ENCODE measurements at places on chromosomes 2 and 18.

- DNase-seq: no peak
Observed at GRCh38 chr2:54041135-54041534, 70.3 kb upstream of the PSME4 start.

GRCh38 chr2:123614596-123614995 lies 410.5 kb upstream of the CNTNAP5 start:
- no peak for DNase-seq

GRCh38 chr18:11155034-11155759 lies 5.8 kb upstream of the PIEZO2 start:
- DNase-seq: no peak

DNA sequence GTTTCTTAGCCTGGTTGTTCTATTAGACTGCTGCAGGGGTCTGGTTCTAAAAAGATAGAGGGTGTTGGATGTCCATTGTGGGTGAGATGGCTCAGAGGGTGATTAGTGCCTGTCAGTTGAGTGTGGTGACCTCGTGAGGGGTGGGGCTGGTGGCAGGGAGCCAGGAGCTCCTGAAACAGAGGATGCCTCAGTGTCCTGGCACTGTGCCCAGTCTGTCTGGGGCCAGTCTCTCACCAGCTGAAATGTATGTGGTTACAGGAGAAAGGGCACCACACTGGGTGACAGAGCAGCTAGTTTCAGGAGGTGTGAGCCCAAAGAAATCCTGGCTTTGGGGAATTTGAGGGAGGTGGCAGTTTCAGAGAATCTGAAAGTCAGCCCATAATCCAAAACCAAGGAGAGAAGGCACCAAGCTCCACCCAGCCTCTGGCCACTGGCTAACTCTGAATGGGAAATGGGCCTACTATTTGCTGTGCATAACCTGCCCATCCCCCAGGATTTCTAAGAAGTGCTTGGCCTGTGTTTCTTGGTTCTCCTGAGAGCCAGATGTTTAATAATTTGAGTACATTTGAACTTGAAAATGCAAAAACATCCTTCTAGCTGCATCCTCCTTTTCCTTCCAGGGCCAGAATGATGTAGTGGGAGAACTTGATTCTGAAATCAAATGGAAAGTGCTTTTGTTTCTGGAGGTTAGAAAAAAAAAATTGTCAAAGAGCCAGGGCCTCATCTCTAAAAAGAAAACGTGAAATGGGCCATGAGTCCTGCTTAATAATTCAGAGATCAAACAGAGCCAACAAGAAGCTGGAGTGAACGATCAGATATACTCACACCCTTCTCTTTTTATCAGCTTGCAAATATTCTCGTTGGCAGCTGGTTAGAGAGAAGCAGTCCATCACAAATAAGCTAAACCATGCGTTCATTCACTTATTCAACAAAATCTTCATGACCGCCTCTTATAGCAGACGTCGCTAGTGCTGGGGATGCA lies 92.3 kb downstream of the B3GNT2 start:
- no peak for DNase-seq

DNA sequence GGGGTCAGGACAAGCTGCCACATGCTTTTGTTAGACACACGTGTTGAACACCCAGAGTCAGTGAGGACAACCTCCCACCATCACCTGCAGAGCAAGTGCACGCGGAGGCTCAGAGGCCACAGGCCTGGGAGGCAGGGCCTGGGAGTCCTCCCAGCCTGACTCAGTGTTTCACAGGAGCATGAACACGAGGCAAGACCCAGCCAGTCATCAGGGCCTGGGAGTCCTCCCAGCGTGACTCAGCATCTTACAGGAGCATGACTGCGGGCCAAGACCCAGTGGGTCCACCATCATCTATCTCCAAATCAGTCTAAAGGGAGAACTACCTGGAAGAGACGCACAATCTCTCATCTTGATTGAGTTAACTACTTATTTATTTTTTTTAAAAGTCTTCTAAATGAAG lies 112.6 kb upstream of the PXDN start:
- DNase-seq: no peak

DNA sequence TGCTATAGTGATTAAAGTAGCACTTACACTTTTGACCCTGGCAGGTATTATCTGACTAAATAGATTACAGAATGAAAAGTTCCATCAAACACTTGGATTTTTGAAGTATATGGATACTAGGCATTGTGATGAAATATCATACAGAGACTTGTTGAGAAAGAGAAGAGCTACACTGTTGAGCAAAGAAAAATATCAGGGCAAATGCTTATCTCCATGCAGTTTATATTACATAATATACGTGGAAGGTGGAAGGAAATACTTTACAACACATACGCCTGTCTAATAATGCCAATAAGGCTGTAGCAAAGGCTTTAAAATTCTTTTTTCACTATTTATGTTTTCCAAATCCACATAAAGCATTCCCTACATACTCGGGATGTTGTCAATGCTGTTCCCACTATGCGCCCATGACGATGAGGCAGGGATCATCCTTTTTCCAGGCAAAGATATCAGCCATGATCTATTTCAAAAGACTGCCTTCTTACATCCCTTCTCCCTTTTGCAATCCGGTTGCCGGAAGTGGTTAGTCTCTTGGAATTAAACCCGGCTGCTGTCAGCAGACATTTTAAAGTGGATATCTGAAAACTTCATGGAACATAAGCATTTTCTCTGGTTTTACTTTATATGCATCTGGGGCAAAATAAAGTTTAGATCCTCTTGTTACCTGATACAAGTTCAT lies 92.6 kb upstream of the ITGA4 start:
- DNase-seq: no peak

DNA sequence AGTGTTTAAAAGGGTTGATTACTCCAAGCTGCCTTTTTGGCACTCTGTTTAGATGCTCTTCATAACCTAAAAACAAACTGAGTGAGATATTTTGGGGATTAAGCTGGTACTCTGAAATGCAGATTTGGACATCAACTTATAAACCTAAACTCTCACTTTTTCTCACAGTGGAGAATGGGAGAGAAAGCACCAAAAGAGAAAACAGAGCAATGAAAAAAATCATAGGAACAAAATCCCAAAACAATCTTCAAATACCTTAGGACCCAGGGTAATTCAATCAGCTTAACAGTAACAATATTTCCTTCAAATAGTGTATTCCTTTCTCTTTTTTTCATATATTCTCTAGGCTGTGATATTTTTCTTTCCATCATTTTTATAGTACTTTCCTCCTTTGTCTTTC lies 11.5 kb downstream of the LRP1B start:
- no peak for DNase-seq

GRCh38 chr2:226993171-226993570 lies 157.3 kb downstream of the RHBDD1 start:
- no peak for DNase-seq

DNA sequence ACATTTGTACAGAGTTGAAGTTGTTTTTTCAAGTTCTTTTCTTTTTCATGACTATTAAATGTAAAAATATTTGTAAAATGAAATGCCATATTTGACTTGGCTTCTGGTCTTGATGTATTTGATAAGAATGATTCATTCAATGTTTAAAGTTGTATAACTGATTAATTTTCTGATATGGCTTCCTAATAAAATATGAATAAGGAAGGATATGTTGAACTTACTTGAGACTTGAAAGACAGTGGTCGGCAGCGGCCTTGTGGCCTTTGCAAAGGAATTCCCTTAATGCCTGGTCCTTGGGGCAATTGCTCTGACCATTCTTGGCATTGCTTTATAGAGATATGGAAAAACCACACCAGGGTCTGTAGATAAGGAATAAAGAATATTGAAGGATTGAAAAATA lies 25.9 kb upstream of the TMEM87B start:
- no peak for DNase-seq

DNA sequence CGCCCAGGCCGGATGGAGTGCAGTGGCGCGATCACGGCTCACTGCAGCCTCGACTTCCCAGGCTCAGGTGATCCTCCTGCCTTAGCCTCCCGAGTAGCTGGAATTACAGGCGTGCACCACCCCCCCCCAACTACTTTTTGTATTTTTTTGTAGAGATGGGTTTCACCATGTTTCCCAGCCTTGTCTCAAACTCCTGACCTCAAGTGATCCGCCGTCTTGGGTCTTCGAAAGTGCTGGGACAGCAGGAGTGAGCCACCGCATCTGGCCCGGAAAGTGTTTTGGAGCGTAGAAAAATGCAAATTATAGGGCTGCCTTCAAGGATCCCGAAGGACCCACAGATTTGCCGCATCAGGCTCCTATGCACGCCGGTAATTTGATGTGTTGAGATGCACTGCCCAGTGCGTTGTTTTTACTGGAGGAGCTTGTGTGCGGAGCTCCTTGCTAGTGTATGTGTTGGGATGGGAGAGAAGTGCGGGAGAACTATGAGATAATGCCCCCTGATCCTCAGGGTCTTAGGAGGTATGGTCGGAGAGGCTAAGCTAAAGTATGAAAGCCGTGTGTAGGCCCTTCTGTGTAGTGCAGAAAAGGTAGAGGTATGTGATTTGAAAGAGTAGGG lies 1.2 kb upstream of the CLASP1 start:
- no peak for DNase-seq
